ENCODE measurements at places on chromosomes 2 and 18. TPM values are rescaled to one million over a fixed set of nuclear protein-coding genes. Genes with fewer than 3 reads are reported as not detected.
A peak's percentile ranks its signal among the peaks of the same experiment; 100 is the strongest.

GRCh38 chr2:85446296-85447221, 28.0 kb downstream of the SH2D6 start:
- no peak for DNase-seq

GRCh38 chr2:55138014-55138881, 88.0 kb upstream of the RTN4 start:
- DNase-seq: no peak

DNA sequence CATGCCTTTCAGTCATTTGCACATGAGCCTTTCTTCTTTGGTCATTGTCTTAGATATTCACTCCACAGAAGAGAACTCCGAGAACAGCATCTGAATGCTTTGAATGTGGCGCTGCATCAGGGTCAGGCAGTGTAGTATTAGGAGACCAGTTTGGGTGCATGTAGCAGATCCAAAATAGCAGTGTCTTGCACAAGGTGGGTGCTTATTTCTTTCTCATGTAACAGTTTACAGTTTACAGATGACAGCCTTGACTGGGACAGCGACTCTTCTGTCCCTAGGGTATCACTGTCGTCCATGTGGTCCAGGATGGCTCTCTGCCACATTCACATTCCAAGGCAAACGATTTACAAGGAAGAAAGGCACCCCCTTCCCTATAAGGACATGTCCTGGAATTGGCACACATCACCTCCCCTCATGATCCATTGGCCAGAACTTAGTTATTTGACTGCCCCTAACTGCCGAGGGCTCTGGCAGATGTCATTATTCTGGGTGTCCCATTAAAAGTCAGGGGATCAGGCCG, 101.0 kb downstream of the STPG4 start:
- DNase-seq: no peak

- DNase-seq: no peak
Observed at GRCh38 chr18:58838165-58838860, 26.4 kb upstream of the ZNF532 start.

DNA sequence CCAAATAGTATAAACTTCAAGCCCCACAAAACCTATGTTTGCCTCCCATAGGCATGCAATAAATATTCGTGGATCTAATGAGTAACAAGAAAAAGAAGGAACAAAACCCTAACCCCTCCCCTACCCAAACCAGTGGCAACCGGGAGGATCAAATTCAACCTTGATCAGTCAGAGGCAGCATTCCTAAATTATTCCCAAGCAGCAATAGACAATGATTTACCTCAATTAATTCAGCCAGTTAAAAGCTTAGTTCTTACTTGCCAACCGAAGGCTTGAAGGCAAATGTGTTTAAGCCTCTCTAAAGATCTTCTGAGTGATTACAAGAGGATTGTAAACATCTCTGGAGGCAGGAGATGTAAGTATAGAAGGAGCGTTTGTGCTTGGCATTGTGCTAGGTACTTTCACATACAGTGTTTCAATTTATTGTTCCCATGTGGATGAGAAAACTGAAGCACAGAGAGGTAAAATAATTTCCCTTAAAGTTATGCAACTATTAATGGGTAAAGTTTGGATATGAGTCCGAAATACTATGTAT, 197.7 kb downstream of the MTX2 start:
- DNase-seq: no peak

LRRTM1 gene
- total RNA-seq: not detected

DNA sequence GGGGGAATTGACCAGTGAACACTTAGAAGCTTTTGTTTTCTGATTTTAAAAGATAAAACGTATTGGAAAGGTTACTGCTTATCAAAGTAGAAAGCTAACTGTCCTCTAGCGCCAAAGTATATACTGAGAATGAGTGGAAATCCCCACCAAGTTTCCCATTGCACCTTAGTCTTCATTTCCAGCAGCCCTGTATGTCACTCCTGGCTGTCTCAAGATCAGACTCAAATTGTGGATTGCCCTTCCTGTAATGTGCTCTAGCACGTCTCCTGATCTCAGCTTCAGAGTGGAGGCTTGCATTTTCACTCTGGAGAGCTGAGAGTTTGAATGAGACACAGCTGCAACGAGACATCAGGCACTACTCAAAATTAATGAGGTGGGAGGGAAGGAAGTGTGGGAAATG, 26.6 kb downstream of the MFF start:
- DNase-seq: no peak

GRCh38 chr2:98464772-98465310, 20.2 kb downstream of the INPP4A start:
- DNase-seq: no peak

GRCh38 chr18:12911025-12911928, 27.2 kb upstream of the PTPN2 start:
- no peak for DNase-seq

BMP10 gene
- total RNA-seq: not detected

DNA sequence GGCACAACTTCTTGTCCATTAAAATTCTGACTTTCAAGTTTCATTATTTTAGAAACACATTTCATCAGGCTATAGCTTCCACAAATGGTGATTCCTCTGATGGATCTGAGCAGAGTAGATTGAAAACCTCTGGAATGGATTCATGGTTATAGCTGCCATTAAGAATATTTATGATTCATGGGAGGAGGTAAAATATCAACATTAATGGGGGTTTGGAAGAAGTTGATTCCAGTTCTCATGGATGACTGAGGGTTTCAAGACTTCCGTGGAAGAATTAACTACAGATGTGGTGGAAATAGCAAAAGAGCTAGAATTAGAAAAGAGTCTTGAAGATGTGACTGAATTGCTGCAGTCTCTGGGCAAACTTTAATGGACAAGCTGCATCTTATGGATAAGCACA, 797.4 kb downstream of the SUCLG1 start:
- no peak for DNase-seq

PSMA8 gene
- not detected for total RNA-seq

CDKL4 gene
- total RNA-seq: 0.90 TPM

CLEC4F gene
- total RNA-seq: not detected

DNA sequence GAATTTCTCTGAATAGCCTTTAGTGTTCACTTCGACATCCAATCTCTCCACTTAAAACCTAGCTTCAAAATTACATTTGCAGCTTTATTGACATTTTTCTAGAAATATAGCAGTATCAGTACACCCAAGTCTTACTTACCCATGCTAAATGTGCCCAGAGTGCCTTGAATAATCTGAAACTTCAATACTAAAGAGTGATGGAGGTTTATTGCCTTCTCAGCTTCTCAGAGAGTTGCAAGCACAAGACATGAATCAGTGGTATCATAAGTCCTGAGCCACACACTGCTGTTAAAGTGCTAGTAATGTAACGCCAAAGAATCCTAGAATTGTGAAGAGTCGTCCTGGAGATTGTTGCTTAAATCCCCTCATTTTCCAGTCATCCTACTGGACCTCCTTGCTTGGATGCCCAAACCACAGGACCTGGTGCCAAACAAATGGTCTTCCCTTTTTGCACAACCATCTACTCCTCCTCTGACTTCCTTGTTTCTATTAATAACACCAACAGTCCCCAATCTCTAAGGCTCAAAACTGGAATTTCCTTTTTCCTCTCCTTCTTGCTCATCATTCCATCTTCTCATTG, 83.2 kb upstream of the SPATS2L start:
- peak; percentile 51 for DNase-seq

- DNase-seq: no peak
Observed at GRCh38 chr2:145753966-145754365, 1234.0 kb upstream of the ZEB2 start.

POTEJ gene
- not detected for total RNA-seq

PLGLB2 gene
- total RNA-seq: not detected

- DNase-seq: peak; percentile 51
Observed at GRCh38 chr18:48754993-48755473, 195.7 kb downstream of the SMAD7 start.

DNA sequence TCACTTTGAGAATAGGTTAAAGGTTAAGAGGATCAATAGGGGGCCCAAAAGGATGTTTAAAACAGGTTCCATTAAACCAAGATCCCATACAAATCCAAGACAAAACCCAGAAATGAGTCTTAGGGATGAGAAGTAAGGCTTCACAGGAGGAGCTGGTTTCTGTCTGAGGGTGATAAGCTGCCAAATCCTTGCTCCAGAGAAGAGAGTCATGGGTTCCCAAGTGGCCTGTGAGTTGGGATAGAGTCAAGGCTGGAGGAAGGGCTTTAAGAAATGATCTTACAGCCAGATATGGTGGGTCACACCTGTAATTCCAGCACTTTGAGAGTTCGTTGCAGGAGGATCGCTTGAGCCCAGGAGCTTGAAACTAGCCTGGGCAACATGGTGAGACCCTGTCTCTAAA, 40.2 kb upstream of the LCLAT1 start:
- DNase-seq: peak; percentile 25

PROM2 gene
- total RNA-seq: 0.18 TPM

RAB6C gene
- not detected for total RNA-seq

MZT2B gene
- total RNA-seq: 90.5 TPM

GRCh38 chr2:143451642-143452281, 322.5 kb downstream of the ARHGAP15 start:
- peak; percentile 72 for DNase-seq

SERPINB12 gene
- not detected for total RNA-seq

CLIP4 gene
- 73.5 TPM for total RNA-seq

DNA sequence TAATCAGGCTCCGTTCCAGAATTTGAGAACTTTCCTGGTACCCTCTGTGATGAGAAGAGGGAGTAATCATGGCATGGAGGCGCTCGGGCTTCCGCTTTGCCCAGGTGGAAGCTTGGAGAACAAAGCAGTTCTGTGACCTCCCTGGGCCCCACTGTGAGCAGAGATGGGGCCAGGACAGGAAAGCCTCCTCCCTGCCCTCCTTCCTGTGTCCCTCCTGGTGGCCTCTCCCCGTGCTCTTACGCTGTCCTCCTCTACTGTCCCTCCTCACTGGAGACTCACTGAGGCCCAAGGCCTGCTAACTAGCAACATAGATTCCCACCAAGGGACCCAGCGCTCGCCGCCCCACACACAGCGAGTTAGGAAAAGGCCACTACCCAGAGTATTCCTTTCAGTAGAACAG, 119.8 kb downstream of the MAPK4 start:
- no peak for DNase-seq

DNA sequence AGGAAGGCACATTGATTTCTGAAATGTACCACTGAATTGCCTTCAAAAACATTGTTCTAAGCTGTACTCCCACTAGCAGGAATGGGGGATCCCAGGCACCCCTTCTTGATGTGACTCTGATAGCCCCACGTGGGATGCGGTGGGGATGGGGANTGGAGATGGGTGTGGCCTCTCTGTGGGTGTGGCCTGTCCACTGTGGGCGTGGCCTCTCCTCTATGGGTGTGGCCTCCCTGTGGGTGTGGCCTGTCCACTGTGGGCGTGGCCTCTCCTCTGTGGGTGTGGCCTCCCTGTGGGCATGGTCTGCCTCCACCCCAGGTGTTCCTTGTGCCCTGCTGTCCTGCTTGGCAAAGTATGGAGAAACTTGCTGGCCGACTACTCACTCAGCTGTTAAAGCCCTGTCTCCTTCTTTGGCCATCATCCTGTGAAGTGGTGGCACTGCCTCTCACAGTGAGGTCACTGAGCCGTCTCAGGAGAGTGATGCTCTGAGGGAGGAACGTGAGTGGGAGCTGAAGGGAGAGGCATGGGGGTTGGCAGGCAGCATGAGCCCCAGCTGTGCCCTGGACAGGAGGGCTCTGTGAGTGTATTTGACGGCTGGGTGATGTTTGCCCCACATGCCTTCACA, 6.7 kb upstream of the PARD6G start:
- no peak for DNase-seq

- peak; percentile 93 for DNase-seq
Observed at GRCh38 chr2:156445296-156446220, 9.4 kb downstream of the GPD2 start.

DNA sequence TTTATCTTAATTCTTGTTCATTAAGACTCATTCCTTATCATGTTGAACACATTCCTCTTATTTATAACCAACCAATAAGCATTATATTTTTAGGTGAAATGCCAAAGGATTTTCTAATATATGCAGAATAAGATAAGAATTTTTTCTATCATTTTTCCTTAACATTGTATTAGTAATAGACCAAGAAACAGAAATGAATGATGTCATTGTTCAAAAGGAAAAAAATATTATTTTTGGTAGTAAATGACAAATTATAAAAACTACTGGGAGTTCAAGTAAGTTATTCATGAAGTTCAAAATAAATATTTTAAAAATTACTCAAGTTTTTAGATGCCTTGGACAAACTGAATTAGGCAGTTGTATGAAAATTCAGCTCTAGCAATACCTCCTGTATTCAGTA, 25.5 kb downstream of the DCAF17 start:
- no peak for DNase-seq

- DNase-seq: no peak
Observed at GRCh38 chr2:106158871-106159270, 35.2 kb downstream of the UXS1 start.
